ENCODE measurements at places on chromosomes 2 and 18. TPM values are rescaled to one million over a fixed set of nuclear protein-coding genes. Genes with fewer than 3 reads are reported as not detected.

CPS1 gene
- total RNA-seq = 18.4 TPM

SFT2D3 gene
- total RNA-seq = 3.6 TPM

ANKRD30BL gene
- not detected for total RNA-seq

RUFY4 gene
- not detected for total RNA-seq

- no peaks in the 10 kb centered on the region for H3K36me3 ChIP-seq
- no peak overlapping the region for H3K4me3 ChIP-seq
- no peaks in the 10 kb centered on the region for H3K4me1 ChIP-seq
- peaks cover 63% of the 10 kb centered on the region for H3K27me3 ChIP-seq
Observed at GRCh38 chr2:170368370-170368769, 190.4 kb downstream of the MYO3B start.

DNA sequence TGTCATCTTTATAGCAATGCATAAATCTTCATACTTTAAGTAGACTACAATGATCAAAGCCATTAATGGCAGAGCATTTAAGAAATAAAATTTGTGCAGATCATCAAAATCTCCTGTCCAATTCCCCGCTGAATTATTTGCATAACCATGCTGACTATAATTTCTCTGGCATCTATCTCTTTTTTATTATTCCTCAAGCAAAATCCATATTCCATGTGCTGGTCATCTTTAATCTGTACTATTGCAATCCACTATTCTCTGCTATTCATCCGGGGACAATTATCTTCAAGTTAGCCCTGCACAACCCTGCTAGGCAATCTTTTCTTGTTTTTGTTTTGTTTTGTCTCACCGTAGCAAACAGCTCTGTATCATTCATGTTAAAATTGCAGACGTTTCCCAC, 1469.6 kb upstream of the NXPH2 start:
- H3K27ac ChIP-seq = no peak overlapping the region
- H3K36me3 ChIP-seq = no peaks in the 10 kb centered on the region
- H3K4me3 ChIP-seq = no peak overlapping the region
- no peak for DNase-seq
- H3K27me3 ChIP-seq = peaks cover 57% of the 10 kb centered on the region

GRCh38 chr2:109188898-109189297, 59.9 kb downstream of the SH3RF3 start:
- no peak overlapping the region for H3K27ac ChIP-seq
- peaks cover 35% of the 10 kb centered on the region for H3K4me1 ChIP-seq

DNA sequence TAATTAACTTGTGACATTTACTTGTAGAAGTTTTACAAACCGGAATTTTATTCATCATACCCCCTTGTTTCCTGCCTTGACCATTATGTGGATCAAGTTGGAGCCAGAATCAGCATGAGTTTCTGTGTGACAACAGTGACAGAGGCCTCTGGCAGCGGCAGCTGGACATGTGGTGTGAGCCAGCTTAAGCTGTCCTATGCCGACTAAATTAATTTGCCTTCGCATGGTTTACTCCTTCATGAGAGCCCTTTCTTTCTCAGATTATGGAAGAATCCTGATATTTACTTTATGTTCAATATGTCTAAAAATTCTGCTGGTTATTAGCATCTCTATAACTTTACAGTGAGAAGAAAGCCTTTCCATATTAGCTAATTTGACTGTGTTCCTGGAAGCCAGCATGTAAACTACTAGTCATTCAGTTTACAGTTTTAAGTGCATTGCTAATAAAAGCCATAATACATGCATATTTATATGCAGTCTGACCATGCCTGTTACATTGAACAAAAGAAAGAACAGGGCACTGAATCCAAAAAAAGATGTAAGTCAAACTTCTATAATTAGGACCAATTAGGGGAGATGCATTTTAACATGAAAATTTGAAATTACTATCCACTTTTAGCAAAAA, 495.8 kb upstream of the ACVR2A start:
- DNase-seq = no peak
- H3K27ac ChIP-seq = no peak overlapping the region
- no peaks in the 10 kb centered on the region for H3K36me3 ChIP-seq
- no peaks in the 10 kb centered on the region for H3K27me3 ChIP-seq
- no peak overlapping the region for H3K4me3 ChIP-seq

- H3K27me3 ChIP-seq = no peaks in the 10 kb centered on the region
- H3K4me1 ChIP-seq = no peaks in the 10 kb centered on the region
- H3K4me3 ChIP-seq = no peak overlapping the region
- H3K36me3 ChIP-seq = no peaks in the 10 kb centered on the region
- H3K27ac ChIP-seq = no peak overlapping the region
- no peak for DNase-seq
Observed at GRCh38 chr2:217409949-217410680, 550.3 kb upstream of the TNP1 start.
